CD4-positive, alpha-beta T cell treated with Interleukin-4 for 1 hour (primary cell): ENCODE measurements at places on chromosomes 2 and 18.

DNA sequence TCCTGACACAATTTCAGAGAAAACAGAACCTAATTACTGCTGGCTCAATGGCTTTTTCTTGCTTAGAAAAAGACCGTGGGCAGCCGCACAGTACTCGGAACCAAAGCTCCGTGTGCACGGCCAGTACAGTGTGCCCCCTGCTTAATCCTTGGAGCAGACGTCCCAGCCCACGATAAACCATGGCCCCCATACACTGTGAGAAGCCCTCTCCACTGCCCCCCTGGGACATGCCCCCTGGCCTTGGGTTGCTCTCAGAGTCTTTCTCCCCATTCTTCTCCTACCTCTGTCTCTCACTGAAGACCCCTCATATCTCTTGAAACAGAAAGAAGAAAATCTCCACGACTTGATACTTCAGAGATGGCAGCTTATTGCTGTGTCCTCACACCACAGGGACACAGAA lies 44.0 kb downstream of the CYP26B1 start:
- no peak for DNase-seq

GRCh38 chr2:201150454-201151020 lies 32.4 kb upstream of the CASP10 start:
- no peak for DNase-seq

- DNase-seq: no peak
Measured at GRCh38 chr2:53508667-53509066, 258.9 kb upstream of the CHAC2 start.

DNA sequence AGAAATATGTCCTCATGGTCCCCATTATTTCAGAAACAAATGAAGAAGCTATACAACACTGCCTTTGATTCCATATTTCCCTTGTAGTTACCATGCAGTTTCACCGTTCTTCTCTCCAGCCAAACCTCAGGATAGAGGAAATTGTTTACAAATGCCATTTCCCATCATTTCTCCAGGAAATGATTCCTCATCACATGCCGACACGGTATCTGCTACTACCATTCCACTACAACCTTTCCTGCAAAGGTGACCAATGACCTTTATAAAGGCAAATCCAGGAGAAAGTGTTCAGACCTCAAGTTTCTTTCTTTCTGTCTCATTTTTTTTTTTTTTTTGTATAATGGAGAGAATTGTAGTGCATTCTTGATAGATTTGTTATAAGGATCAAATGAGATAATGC lies 460.8 kb upstream of the CDH20 start:
- no peak for DNase-seq

GRCh38 chr2:147133286-147133908 lies 711.4 kb upstream of the ACVR2A start:
- DNase-seq: no peak

- DNase-seq: no peak
Measured at GRCh38 chr2:222993920-222994650, 57.9 kb upstream of the KCNE4 start.

DNA sequence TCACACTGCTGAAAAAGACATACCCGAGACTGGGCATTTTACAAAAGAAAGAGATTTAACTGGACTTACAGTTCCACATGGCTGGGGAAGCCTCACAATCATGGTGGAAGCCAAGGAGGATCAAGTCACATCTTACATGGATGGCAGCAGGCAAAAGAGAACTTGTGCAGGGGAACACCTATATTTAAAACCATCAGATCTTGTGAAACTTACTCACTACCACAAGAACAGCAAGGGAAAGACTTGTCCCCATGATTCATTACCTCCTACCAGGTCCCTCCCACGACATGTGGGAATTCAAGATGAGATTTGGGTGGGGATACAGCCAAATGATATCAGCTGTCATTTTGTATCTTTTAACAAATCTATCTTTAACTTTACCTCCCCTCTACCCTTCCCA lies 251.1 kb upstream of the RASGRP3 start:
- no peak for DNase-seq

DNA sequence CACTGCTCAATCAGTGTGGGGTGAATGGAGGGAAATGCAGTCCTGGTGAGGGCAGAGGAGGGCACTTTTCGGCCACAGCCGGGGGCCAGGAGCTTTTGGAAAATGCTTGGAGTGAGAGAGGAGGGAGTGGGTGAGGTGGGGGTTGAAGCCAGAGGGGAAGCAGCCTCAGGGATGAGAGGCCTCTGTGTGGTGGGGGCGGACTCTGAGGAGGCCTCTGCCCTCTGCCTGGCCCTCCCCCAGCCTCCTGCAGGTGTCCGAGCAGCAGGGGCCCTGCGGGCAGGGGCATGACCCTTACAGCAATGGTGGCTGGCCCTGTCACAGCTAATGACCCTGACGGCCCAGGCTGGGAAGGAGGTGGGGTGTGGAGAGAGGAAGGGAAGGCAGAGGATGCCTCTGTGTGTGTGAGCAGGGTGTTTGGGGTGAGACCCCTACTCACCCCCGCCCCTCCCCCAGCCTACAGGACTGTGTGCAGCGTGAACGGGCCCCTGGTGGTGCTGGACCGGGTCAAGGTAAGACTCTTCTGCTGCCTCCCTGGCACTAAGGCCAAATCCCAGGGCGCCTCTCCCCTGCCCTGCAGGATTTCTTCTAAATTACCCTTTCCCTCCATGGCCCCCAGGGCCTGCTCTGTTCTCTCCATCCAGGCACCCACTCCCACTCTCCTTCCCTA lies 7.6 kb downstream of the ATP6V1B1 start:
- DNase-seq: no peak

- DNase-seq: no peak
Measured at GRCh38 chr2:72037261-72037666, 110.4 kb downstream of the CYP26B1 start.

DNA sequence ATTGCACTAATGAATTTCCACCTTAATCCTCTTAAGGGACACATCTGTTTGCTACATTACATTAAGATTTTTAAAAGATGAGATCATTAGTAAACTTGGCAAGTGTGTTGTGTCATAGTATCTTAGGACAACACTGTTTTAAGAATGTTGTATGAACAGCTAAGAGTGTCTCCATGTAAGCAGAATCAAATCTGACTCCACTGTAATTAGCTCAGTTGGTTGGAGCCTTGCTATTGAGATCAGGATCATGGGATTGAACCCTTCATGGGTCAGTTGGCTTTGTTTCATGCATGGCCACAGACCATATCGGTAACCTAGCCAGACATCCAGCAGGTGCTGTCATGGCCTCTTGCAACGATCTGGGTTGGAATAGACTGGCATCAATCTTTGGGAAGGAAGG lies 5.2 kb downstream of the FHOD3 start:
- DNase-seq: no peak

GRCh38 chr2:100412881-100413321 lies 4.6 kb downstream of the CHST10 start:
- no peak for DNase-seq

DNA sequence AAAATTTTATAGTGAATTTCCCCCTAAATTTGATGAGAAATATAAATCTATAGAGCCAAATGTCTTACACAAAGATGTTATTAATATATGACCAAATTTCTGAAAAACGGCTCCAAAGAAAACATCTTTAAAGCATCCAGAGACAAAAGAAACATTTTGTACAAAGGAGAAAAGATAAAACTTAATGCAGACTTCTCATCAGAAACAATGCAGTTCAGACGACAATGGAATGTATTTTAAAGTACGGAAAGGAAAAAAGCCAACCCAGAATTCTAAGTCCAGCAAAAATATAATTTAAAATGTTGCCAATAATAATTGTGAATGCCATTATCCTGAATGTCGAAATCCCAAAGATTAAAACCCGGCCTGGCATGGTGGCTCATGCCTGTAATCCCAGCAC lies 129.4 kb downstream of the MCFD2 start:
- DNase-seq: no peak

DNA sequence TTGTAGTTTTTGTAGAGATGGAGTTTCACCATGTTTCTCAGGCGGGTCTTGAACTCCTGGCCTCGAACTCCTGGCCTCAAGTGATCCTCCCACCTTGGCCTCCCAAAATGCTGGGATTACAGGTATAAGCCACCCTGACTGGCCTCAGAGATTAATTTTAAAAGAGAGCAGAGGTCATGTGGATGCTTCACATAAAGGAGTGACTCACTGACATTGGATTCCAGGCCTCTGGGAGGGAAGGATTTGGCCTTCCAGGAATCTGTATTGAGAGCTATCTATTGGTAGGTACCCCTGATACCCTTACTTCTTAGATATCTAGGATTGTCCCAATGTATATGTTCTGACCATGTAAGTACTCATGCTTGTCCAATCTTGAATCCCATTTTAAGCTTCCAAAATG lies 138.4 kb downstream of the FAM161A start:
- DNase-seq: no peak

- no peak for DNase-seq
Measured at GRCh38 chr2:162022290-162022945, 51.6 kb downstream of the DPP4 start.

GRCh38 chr2:109457794-109458193 lies 156.0 kb downstream of the SEPTIN10 start:
- DNase-seq: no peak

GRCh38 chr2:63104482-63104881 lies 53.9 kb downstream of the OTX1 start:
- DNase-seq: no peak

GRCh38 chr2:8457092-8457481 lies 224.8 kb upstream of the ID2 start:
- no peak for DNase-seq

GRCh38 chr2:165647409-165647808 lies 146.6 kb downstream of the GALNT3 start:
- no peak for DNase-seq

GRCh38 chr2:179715196-179715595 lies 146.2 kb downstream of the ZNF385B start:
- DNase-seq: no peak

- no peak for DNase-seq
Measured at GRCh38 chr2:239608260-239608659, 207.4 kb upstream of the HDAC4 start.

- DNase-seq: no peak
Measured at GRCh38 chr18:78583739-78584458, 395.7 kb upstream of the SALL3 start.

GRCh38 chr2:229445019-229445418 lies 173.9 kb upstream of the PID1 start:
- DNase-seq: no peak

DNA sequence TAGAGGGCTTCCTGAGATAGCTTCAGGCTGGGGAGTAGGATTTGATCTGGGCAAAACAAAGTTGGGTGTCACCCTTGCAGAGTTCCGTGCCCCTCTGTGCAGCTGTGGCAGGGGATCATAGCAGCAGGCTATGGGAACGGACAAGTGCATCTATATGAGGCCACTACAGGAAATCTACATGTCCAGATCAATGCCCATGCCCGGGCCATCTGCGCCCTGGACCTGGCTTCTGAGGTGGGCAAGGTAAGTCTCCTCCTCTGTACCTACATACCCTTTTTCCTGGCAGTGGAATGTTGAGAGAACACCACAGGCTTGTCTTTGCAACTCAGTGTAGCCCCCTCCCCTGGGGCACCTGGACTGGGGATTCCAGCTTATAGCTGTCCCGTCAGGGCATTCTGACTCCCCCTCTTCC lies 3.5 kb downstream of the WDR54 start:
- DNase-seq: no peak

DNA sequence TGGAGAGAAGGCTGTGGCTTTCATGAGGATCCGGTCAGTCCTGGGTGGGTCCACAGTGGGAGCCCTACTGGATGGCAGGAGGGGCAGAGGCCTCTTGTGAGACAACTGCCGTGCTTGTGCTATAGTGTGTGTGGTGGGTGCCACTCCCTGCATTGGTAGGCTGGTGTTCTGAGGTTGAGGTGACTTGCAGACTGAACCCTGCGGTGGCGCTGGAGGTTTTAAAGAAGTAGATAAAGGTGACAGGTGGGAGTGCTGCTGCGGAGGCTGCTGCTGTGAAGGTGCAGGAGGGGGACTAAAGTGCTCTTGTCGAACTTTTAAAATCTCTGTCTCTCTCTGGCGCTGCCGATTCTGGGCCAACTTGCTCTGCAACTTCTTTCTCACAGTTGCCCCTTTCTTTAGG lies 29.7 kb downstream of the INO80D start:
- no peak for DNase-seq

DNA sequence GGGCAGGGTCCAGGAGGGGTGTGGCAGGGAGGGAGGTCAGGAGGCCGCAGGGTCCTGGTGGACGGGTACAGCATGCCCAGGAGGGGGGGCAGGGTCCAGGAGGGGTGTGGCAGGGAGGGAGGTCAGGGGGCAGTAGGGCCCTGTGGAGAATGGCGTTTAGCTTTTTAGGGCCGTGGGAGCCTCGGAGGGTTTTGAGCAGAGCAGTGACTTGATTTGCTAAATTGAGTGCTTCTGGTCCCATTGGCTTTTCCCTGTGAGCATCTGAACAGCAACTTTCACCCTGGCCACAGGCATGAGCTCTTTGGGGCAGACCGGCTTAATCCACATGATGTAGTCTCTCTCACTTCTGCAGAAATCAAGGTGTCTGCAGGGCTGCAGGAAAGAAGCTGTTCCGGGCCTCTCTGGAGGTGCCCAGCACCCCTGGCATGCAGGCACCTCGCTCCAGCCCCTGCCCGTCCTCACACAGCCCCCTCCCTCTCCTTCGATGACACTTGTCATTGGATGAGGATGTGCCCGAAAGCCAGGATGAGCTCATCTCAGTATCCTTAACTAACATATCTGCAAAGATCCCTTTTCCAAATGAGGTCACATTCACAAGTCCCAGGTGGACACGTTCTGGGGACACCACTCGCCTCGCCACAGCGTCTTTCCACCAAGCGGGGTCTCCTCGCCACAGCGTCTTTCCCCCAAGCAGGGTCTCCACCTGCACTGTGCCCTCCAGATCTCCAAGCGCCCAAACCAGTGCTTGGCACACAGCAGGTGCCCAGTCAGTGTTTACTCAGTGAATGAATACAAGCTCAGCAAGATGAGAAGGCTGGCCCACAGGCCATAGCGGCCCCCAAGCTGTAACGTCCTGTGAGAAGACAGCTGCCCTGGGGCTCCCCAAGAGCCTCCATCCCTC lies 94.0 kb downstream of the NDUFA10 start:
- DNase-seq: no peak

DNA sequence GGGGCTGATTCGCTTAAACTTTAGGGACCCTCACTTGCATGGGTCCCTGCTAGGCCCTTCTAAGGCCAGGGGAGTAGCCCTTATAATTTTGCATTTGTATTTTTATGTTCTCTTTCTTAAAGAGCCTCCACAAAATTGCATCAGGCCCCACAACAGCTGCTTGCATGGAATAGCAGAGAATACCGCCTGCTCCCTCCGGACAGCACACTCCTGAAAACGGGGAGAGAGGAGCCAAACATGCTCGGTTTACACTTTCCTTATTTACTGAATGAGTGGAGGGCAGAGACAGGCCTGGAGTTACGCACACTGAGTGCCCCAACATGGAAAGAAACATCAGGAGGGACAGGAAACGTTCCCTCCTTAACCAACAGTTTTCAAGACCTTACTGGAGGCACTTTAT lies 132.2 kb downstream of the ANTXR1 start:
- no peak for DNase-seq

GRCh38 chr18:49865401-49865800 lies 52.1 kb upstream of the ACAA2 start:
- no peak for DNase-seq

DNA sequence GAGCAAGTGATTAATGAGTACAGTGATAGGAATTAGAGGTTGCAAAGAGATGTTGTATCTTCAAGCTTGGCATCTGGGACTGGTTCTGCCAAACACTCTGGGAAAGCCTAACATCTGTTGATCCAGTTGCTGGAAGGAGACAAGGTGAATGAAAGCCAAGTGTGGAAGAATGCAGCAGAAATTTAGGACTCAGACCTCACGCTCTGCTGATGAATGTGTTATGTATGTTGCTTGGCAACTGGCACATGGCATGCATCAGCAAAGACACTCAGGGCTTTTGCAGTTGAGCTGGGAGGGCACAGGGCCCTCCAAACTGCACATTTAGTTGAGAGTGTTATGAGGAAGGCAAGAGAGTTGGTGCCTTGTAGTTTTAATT lies 105.5 kb downstream of the COLEC12 start:
- no peak for DNase-seq
